ENCODE measurements at places on chromosomes 3 and 15.

DNA sequence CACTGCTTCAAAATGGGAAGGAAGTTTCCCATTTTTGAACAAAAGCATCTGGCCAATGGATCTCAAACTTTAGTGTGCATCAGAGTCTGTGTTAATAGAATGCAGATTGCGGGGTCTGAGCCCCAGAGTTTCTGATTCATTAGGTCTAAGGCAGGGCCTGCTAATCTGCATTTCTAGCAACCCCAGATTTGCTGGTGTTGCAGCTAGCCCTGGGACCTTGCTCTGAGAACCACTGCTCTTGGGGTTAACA lies 30.7 kb upstream of the USP3 start:
- DNase-seq: no peak

DNA sequence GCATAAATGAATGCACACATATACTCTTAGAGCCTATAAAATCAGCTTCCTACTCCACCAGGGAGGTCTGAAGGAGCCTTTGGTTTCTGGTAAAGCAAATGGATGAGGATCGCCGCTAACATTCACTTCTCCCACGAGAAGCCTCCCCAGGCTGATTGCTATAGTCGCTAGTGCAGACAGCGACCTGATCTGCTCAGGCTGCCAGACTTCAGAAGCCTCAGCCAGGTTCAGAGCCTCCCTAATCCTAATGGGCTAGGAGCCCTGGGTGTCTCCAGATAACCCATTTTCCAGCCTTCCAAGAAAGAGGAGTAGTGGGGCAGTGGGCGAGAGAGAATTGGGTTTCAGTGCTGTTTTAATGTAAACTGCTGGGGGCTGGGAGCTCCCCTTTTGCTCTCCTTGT lies 35.4 kb downstream of the TPM1 start:
- DNase-seq: no peak

DNA sequence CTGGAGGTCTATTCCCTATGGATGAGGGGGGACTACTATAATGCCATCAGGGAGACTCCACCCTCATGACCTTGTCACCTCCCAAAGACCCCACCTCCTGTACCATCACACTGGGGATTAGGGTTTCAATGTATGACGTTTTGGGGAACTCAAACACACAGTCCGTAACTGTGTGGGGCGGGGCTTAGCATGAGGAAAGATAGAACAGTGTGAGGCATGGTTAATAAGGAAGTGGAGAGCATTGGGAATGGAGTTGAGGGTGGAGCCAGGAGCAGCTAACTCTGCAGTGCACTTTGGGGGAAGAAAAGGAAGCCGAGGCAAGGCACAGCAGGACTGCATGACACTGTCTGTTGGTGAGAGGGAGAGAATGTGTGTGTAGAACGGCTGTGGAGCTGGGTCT lies 90.9 kb upstream of the AGBL1 start:
- no peak for DNase-seq

- DNase-seq: no peak
Observed at GRCh38 chr3:190019006-190019405, 101.7 kb downstream of the P3H2 start.

- no peak for DNase-seq
Observed at GRCh38 chr15:43105077-43105736, 631 bp downstream of the UBR1 start.

- DNase-seq: no peak
Observed at GRCh38 chr3:73743551-73743950, 118.8 kb upstream of the PDZRN3 start.

GRCh38 chr3:180189310-180189648 lies 152.5 kb upstream of the PEX5L start:
- no peak for DNase-seq

DNA sequence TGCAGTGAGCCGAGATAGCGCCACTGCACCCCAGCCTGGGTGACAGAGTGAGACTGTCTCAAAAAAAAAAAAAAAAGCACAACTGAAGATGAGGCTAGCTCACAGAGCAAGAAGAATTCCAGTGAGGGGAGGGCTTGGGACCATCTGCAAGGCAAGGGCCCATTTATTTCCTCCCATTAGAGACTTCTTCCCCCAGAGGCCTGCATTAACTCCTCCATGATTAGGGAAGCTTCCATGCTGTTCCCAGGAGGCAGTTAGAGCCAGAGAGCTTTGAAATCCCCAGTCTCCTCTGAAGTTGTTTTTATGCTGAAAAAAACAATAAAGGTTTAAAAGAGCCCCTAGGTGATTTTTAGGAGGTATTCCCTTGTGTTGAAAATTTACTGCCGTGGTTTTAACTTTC lies 54.3 kb upstream of the ADCY5 start:
- no peak for DNase-seq

DNA sequence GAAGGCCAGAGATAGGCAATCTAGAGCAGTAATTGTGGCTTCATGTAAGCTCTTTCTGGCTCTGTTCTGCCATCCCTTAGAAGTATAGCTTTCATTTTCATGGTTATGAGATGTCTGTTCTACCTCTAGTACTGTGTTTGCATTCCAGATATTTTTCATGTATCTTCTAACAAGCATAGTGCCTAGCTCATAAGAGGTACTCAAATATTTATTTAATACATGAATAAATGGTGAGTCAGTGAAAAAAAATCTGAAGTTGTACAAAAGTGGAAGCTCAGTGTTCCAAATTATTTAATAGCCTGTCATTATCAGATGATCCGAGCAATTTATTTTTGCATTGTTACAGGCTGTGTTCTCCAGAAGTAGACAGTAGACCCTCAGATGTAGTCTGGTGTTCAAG lies 64.3 kb downstream of the OXSM start:
- no peak for DNase-seq
